ENCODE measurements at places on chromosomes 7 and 10.

DNA sequence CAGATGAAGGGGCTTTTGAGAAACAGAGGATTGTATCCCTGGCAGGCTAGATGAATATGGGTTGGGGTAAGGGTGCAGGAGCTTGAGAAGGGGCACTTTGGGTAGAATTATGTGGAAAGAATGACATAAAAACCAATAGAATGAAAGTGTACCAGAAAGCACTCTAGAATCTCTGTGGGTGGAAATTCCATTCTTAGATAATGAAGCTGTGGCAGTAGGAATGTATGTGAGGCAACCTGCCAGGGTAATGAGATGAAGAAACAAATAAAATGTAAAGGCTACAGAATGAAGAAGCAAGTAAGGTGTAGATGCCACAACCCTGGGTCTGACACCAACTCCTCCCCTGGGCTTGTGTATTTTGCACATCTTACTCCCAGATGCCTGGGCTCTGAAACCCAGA lies 16.8 kb downstream of the NOBOX start:
- DNase-seq = no peak

GRCh38 chr7:50309721-50310120 lies 5.2 kb downstream of the IKZF1 start:
- no peak for DNase-seq

DNA sequence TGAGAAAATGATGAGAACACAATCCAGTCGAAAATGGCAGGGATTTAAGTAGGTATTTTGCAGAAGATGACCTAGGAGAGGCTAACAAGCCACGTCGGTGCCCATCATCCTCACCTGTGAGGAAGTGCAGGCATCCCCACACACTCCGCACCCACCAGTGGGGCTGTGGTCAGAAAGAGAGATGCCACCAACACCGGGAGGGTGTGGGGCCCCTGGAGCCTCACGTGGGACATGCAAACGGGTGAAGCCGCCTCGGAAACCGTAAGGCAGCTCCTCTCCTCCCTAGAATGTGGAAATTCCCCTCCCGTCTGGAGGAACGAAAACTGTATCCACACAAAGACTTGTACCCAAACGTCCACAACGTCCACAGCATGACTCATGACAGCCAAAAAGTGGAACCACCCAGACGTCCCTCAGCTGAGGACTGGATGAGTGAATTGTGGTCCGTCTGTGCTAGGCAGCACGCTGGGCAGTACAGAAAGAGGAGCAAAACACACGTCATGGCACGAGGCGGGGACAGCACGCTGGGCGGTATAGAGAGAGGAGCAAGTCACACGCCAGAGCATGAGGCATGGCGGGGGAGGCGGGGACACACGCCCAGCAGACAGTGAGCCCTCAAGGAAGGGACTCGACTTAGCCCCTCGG lies 246.0 kb downstream of the ELFN1 start:
- no peak for DNase-seq

DNA sequence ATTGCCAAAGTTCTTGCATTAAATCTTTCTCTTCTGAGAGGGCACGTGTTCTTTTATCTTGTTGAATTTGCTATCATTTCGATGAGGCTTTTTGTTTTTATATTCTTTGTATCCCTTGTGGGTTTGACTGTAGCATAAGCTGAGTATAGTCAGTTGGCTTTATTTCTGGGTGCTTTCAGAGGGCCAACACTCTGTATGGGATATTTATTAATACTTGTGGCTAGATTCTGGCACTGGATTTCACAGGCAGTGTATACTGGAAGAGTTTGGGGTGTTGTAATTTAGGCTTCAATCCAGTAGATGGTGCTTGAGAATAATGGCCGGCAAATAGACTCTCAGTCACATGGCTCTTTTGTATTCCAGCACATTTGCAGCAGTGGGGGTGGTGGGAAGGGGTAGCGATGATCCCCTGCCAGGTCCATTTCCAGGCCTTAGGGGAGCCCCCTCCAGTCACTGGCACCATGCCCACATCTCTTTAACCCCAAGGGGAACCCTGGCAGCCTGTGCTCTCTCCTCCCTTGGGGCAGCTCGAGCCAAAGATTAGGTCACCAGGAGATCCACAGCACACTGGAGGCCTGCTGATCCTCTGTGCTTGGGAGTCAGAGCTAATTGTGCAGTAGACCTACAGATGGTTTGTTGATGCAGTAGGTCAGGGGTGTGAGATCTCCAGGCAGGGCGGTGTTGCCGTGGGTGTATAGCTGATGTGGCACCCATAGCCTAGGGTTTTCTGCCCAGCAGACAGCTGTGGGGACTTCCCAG lies 81.8 kb downstream of the PTPN20 start:
- DNase-seq = no peak

- no peak for DNase-seq
Observed at GRCh38 chr7:150355666-150356059, 13.0 kb upstream of the REPIN1 start.

DNA sequence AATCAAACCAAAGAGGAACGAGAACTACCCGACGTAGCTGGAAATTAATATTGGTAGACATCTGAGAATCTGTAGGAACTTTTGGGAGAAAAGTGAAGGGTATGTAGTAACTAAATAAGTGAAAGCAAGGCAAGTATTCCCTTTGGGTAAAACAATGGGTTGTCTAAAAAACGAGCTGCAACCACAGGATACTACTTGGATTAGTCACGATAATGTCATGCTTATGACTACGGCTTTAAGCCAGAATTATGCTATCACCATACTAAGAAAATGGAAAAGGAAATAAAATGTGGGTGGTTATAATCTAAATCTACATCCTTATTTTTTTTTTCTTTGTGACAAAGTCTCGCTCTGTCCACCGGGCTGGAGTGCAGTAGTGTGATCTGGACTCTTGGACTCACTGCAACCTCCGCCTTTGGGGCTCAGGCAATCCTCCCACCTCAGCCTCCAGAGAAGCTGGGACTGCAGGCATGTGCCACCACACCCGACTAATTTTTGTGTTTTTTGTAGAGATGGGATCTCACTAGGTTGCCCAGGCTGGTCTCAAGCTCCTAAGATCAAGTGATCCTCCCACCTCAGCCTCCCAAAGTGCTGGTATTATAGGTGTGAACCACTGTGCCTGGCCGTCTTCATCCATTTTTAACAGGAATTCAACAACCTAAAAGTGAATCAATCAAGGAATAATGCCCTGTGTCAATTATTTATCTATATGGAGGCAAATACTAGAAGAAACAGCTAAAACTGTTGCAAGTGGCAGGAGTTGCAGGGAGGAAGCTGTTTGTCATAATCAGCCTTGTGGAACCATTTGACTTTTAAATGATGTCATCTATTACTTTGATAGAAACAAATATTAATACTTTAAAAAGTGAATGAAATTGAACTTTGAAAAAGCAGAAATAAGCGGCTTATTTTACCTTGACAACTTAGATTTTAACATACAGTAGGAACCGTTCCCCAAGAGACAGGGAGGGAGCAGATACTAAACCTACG lies 189.3 kb downstream of the PRPF18 start:
- DNase-seq = no peak

GRCh38 chr10:34126371-34127151 lies 688.5 kb downstream of the PARD3 start:
- DNase-seq = no peak

DNA sequence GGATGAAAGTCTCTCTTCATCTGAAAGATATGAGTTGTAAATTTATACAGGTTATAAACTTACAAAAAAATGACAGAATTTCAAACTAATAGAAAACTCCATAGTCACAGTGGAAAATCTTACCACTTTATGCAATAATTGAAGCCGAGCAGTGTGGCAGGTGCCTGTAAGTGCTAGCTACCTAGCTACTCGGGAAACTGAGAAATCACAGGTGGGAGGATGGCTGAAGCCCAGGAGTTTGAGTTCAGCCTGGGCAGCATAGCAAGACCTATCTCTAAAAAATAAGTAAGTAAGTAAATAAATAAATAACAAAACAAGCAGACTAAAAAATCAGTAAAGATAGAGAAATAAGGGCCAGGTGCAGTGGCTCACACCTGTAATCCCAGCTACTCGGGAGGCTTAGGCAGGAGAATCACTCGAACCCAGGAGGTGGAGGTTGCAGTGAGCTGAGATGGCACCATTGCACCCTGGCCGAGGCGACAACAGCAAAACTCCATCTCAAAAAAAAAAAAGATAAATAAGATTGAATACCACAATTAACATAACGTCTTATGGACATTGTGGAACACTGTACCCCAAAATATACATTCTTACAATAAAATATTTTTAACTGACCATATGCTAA lies 61.9 kb downstream of the TRIM24 start:
- no peak for DNase-seq

DNA sequence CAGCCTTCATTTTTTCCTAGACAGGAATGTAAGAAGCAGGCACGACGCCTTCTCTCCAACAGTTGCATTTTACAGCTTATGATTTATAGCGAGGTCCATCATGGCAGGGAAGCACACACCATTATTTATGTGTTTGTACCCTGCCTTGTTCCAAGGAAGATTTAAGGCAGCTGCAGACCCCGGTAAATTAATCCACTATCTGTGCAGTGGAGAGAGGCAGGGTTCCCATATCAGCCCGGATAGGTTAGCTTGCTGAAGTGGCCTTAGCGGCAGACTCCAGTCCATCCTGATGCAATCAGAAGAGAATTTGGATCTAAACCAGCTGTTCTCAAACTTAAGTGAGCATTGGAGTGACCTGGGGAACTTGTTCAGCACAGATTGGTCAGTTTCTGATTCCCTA lies 359.4 kb downstream of the GALNT17 start:
- no peak for DNase-seq

DNA sequence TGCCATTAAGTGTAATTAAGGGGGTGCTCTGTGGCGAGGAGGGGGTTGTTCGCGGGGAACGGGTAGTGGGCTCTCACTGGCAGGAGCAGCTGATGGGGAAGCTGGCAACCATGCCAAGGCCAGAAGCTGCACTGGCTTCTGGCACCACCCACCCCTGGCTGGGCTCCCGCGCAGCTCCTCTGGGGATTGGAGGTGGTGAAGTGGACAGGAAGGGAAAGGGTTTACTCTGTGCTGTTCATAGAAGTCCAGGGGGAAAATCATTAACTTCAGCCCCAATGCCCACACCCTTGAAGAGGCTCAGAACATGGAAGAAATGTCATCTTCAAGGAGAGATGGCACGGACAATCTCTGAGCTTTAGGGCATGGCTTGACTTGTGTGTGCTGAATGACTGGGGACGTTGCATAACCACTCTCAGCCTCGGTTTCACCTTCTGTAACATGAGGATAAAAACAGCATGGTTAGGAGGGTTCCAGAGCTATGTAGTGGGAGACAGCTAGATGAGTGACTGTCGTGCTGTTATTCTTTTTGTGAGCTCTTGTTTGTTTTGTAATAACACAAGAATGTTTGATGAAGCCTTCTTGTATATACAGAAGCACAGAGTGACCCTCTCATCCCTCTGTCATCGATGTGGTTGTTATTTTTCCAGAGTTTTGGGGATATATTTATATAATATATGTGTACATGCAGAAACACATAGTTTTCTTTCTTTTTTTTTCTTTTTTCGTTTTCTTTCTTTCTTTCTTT lies 29.9 kb downstream of the KAZALD1 start:
- no peak for DNase-seq

GRCh38 chr7:10471280-10472058 lies 502.2 kb upstream of the PHF14 start:
- DNase-seq = no peak

- no peak for DNase-seq
Observed at GRCh38 chr7:129438839-129439651, 4.8 kb downstream of the STRIP2 start.

DNA sequence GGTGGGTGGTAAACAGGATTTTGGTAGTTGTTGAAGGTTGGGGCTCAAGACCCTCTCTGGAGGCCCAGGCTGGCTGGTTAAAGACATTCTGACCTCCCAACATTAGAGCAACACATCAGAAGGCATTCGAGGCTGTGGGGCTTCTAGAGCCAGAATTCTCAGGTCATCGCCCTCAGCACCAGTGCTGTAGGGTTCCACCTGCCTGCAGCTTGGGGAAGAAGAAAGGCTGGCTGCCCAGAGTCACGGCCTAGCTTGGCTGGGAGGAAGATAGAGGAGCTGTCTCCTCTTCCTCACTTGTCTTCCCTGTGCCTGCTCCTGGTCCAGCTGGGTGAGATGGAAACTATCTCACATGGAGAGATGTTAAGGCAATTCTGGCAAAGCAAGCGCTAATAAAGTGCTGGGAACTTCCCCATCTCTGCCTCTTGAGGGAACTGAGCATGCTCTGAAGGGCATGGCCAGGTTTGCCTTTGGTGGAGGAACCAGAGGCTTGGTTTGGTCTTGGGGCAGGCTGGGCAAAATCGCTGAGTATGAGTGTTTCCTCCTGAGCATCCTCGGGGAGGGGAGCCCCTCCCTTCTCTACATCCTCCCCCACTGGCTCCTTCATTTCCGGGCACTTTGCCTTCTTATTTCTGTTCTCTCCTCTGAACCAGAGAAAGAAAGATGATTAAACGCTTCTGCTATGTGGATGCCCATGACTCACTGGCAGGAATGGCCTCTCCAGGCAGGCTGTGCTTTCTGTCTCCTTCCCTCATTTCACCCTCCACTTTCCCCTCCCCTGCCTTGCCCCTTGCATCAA lies 509.0 kb upstream of the PODXL start:
- no peak for DNase-seq
